Activated naive CD4-positive, alpha-beta T cell (primary cell): ENCODE measurements at places on chromosomes 12 and 14.

DNA sequence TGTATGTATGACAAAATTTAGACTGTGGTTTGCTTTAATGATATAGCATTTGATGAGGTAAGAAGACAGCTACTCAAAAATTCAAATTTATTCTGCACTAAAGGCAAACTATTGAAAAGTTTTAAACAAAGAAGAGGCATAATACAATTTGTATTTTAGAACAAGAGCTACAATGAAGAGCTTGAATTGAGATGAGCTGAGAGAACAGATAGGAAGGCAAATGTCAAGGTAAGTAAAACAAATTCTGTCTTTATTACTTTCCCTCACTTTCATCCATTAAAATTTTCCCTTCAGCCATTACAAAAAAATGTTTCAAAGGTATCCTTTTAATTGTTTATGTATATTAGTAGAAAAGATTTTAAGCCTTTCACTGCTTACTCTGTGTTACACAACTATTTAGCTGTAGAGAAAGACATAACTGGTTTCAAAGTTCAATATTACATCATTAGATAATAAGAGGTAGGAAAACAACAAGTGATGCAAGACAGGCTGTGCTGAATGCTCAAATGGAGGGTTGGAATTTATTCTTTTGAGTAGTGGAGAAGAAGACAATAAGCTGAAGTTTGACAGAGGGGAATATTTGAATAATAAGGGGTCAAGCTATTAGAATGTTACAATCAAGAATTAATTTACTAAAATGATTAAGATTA, 1334.1 kb downstream of the FSCB start:
- no peak for DNase-seq

DNA sequence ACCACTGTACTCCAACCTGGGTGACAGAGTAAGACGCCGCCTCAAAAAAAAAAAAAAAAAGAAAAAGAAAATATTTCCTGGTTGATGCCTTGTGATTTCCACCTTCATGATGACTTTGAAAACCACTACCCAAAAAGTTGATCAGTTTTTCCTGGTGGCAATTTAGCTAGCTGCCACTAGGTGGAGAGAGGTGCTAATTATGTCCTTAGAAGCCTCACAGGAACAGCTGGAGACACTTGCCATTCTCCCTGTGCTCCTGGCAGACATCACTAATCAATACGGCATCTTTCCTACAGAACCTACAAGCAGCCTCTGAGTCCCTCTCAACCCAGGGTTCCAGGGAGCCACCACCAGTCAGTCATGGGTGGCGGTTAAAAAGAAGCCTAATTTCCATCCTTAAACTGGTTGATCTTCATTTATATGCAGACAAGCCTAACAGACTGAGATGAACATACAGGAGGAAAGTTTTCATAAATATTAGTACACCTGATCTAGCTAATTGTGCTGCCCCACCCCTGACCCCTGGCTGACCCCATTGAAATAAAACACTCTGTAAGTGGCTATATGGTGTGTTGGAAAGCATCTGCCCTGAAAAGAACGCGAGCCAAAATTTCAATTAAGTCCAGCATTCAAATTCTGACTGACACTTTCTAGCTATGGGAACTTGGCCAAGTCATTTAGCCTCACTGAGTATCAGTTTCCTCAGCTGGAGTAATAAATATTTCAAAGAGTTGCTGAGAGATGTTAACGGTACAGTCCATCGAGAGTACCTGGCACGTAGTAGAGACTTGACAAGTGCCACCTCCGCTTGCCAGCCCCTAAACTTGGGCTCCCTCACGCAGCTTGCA, 6.2 kb upstream of the OAS1 start:
- DNase-seq, result no peak

DNA sequence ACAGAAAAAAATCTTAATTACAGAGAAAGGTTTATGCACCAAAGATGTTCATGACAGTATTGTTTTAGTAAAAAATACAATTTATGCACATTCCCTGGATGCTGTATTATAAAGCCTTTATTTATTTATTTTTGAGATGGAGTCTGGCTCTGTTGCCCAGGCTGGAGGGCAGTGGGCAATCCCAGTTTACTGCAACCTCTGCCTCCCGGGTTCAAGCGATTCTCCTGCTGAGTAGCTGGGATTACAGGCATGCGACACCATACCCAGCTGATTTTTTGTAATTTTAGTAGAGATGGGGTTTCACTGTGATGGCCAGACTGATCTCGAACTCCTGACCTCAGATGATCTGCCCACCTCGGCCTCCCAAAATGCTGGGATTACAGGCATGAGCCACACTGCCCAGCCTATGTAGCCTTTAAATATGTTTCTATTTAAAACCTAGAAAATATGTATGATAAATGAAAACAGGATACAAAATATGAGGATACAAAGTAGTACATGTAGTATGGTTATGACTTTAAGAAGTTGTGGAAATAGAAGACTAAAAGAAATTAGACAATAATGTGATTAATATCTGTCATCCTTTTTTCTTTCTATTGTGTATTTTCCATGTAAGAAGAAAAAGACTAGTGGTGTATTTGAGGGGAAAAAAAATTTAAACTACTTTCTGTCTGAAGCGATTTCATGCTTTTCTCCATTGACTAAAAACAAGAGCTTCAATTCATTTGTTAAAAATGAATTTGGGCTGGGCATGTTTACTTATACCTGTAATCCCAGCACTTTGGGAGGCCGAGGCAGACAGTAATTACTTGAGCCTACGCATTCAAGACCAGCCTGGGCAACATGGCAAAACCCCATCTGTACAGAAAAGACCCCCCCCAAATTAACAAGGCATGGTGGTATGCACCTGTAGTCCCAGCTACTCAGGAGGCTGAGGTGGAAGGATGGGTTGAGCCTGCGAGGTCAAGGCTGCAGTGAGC, 13.1 kb downstream of the ATF1 start:
- DNase-seq, result no peak

- DNase-seq, result no peak
Measured at GRCh38 chr14:63833728-63834127, 19.1 kb upstream of the SYNE2 start.

- DNase-seq, result no peak
Measured at GRCh38 chr14:97166497-97166896, 369.3 kb downstream of the VRK1 start.

GRCh38 chr14:49851813-49852212, 775 bp downstream of the NEMF start:
- DNase-seq, result no peak

DNA sequence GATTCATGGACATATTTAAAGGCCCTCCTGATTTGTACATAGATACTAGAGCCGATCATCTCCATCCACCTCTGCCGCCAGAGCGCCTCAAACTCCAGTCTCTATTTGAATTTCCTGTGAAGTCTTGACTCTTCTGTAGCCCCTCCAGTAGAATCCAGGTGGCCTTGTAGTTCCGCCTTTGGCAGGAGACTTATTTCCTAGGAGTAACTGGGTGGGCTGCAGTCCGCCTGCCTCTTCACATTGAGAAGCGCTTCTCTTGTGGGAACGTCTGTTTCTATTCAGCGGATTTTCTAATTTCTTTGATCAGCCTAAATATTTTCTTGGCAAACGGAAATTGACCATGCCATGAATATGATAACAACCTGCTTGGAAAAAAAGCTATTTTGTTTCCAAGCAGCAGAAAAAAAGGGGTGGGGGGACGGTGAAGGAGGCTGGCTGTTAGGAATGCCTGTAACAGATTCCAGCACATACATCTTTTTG, 9.0 kb upstream of the SIX1 start:
- DNase-seq, result no peak

- no peak for DNase-seq
Measured at GRCh38 chr12:88580051-88580871, at the start of gene KITLG. TSS of gene KITLG (minus strand) at chr12:88580471. CDS start at chr12:88580278, 193 bp downstream.

GRCh38 chr14:103862393-103862782, 15.0 kb upstream of the PPP1R13B start:
- DNase-seq, result no peak

- no peak for DNase-seq
Measured at GRCh38 chr14:74628418-74628817, 16.4 kb upstream of the LTBP2 start.

DNA sequence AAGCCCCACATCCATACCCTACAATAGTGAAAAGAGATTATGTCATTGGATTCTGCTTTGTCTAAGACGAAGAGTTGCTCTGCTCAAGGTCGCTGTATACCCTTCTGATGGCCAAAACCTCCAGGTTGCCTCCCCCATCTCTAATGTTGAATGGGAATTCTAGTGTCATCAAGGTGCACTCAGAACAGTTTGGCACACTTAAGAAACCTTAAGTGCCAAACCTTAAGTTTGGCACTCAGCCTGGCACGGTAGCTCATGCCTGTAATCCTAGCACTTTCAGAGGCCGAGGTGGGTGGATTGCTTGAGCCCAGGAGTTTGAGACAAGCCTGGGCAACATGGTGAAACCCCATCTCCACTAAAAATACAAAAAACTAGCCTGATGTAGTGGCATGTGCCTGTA, 1245.6 kb upstream of the SEL1L start:
- no peak for DNase-seq

DNA sequence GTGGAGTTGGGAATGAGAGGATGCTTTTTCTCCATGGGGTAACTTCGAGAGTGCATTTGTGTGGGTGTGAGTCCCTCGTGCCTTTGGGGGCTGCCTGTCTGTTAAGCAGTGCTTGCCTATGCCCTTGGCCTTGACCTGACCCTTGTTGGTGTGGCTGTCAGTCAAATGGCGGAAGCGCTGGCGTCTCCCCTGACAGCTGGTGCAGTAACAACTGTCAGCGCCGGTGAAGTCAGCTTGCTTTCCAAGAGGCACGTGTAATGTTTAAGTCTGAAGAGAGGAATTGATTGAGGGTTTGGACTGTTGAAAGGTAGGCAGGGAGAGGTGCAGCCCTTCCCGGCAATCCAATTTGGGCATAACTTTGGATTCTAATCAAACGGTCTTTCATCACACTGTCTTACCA, 211.3 kb downstream of the AACS start:
- DNase-seq, result no peak

GRCh38 chr12:89352242-89352491, 134 bp downstream of the DUSP6 start:
- no peak for DNase-seq

GRCh38 chr12:93679308-93679925, 2.2 kb downstream of the CRADD start:
- DNase-seq, result no peak

DNA sequence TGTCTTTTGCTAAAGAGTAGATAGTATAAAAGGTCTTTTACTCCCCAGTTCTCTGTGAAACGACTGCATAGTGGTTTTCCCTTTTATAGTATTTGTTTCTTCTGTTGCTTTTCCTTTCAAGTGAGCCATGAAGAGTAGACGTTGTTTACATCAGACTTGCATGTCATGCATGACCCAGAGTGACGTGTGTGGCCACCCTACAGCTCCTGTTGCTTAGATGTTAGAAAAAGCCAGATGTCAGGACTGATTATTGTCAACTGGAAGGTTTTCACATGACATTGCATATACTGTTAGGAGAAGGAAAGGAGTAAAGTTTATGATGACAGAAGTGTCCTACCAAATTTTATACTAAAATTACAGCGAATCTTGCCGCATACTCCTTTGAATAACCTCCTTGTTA, 1.3 kb upstream of the RD3L start:
- no peak for DNase-seq

DNA sequence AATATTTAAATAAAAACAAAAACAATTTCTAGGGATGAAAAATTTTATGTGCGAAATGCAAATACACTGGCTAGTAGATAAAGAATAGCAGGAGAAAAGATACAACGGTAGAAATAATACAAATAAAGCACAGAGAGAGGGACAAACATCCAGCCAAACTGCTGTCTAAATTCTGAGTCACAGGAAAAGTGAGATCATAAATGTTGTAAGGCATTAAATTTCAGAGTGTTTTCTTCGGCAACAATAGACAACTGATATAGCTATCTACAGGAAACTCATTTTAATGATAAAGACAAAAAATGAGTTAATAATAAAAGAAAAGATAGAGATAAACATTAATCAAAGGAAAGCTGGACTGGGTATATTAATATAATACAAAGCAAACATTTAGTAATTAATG, 122.2 kb downstream of the NTS start:
- no peak for DNase-seq

GRCh38 chr12:52280796-52281560, 6.5 kb downstream of the KRT86 start:
- no peak for DNase-seq

- DNase-seq, result no peak
Measured at GRCh38 chr12:116959198-116959460, 48.4 kb downstream of the FBXW8 start.

DNA sequence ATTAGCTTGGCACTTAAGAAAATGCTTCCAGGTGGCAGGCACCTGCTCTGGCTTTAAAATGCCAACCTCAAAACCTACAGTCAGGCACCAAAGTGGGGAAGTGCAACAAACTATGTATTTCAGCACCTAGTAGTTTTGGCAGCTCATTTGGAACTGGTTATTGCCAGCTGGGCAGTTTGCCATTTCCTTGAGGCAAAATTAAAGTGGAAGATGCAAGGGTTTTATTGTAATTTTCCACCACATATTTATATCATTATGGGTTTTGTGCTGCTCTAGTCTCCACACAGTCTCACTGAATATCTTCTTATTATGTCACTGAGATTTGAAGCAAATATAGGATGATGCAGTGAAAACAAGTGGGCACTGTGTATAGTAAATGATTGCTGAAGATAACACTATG, 117.0 kb downstream of the PRKD1 start:
- no peak for DNase-seq

DNA sequence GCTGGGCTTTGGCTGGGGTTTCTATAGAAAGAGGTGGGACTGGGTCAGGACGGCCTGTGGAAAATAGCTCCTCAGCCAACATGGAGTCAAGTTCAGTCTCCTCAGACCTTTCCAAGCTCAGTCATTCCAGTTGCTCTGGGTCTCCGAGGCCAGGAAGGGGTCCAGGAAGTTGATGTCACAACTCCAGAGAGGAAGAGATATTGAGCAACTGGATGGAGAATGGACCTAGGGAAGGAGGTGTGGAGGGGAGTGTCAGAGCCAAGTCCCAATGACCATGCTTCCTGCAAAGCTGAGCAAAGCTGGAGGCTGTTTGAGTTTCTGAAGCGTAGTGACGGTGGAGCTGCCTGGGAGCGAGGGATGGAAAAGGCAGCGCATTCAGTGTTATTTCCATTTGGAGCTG, 86.1 kb downstream of the SLC24A4 start:
- DNase-seq, result no peak

GRCh38 chr12:52924764-52925716, 20.2 kb upstream of the KRT8 start:
- no peak for DNase-seq

- no peak for DNase-seq
Measured at GRCh38 chr12:24695657-24696329, 253.1 kb downstream of the BCAT1 start.

- no peak for DNase-seq
Measured at GRCh38 chr12:8064131-8064530, 2.0 kb downstream of the C3AR1 start.
